Stimulated activated CD4-positive, alpha-beta T cell treated with anti-CD3 and anti-CD28 coated beads, Interleukin-1b, Interleukin-23, amount 100 ng/mL, for 1 hour (primary cell): ENCODE measurements at places on chromosomes 3 and 15.

DNA sequence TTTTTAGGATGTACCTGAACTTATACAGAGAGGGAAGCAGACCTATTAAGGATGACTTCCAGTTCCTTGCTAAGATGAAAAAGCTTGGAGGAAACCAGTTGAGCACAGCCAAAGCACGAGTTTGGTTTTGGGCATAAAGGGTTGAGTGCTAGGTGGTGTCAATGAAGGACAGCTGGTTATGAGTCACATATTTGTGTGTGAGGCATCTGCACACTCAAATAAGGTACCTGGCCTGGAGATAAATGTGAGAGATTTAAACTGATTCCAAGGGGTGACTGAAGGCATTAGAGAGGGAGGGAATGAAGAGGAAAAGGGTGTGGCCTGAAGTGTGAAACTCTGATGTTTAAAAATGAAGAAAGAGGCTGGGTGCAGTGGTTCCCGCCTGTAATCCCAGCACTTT is 486.7 kb downstream of the DIPK2A start:
- DNase-seq: no peak

DNA sequence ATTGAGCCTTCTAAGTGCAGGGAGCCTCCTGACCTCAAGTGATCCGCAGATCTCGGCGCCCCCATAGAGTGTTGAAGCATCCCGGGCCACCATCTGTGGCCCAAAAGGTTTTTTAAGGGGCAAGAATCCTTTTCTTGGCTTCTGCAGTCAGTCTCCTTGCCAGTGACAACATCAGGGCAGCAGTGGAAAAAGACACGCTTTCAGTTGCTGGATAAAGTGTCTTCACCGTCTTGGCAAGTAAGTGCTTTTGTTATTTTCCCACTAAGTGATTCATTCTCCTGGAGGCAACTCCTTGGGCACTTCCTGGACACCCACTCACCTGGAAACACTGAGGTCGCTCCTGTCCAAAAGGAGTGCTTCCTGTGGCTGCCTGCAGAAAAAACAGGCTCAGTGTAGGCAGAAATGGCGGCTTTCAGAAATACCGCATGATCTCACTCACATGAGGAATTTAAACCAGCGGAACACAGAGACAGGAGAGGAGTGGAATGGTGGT is 71.7 kb upstream of the ABHD2 start:
- no peak for DNase-seq

DNA sequence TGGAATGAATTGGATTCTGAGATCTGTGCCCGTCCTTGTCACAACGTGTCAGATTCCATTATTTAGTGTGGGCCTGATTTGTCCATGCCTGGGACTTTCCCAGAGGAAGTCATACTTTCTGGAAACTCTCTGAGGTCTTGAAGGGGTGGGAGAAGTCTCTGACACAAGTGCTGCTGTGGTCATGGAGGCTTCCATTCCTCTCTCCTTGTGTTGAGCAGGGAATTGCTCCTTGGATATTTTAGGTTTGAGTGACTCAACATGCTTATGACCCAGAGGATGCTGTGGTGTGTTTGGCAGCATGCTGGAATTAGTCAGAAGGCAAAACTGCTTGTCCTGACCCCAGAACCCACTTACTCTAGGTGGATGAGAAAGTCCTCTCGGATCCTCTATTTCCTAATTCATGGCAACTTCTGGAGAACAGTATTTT is 132.1 kb downstream of the LPP start:
- no peak for DNase-seq

DNA sequence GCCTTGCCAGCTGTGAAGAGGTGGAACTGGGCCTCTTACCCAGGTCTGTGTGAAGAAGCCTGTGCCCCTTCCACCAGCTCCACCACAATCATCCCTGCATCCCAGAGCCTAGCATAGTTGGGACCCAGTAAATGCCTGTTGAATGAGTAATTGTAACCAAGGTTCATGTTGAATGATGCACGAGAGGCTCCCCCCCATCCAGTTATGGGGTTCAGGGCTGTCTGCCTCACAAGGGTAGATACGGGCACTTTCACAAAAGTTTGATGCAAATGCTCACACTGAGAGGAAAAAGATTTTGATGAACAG is 29.5 kb upstream of the TSEN2 start:
- DNase-seq: no peak

- no peak for DNase-seq
These were observed 32.2 kb downstream of the GPD1L start for GRCh38 chr3:32138545-32139104.

DNA sequence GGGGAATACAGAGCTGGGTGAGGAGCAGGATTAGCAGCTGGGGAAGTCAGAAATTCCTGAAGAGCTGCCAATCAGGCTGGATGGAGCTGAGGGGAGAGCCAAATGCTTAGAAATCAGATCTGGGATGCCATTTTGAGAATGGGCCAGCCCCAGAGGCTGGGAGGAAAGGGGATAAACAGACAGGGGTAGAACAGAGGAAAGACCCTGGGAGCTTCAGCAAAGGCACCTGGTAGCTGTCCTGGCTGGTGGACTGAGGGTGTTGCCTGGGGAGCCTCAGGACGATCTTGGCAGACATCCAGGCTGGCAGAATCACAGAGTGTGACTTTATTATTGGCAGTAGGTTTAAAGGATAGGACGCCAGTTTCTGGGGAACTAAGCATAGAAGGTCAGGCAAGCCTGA is 97.8 kb downstream of the SQOR start:
- DNase-seq: no peak

DNA sequence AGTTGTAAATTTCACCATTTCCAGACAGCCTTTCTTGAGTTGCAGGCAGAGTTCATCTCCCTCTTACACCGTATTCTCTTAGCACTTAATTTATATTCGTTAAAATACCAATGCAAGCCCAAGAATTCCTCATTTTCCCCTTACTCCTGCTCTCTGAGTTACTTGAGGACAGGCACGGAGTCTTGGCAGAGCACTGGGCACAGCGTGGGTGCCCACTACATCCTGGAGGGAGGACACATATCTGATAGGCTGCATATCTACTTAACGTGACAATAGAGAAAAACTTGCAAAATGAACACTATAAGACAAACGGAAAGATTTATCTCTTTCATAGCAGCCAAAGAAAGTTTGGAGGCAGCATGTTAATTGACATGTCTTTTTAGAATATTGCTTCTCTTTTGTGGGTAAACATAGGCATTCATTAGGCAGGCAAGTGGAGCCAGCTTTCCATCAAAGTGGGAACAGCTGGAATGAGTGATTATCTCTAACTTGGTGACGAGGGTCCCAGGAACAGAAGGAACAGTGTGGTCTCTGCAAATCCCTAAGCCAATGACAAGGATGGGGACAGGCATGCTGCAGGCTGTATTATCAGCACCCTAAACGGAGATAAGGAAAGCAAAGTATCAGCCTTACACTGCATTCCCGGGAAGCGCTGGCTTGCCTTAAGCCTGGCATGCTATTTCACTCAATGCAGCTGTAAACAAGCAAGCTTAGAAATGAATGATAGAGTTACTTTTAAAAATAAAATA is 116.5 kb downstream of the RTP4 start:
- DNase-seq: no peak

DNA sequence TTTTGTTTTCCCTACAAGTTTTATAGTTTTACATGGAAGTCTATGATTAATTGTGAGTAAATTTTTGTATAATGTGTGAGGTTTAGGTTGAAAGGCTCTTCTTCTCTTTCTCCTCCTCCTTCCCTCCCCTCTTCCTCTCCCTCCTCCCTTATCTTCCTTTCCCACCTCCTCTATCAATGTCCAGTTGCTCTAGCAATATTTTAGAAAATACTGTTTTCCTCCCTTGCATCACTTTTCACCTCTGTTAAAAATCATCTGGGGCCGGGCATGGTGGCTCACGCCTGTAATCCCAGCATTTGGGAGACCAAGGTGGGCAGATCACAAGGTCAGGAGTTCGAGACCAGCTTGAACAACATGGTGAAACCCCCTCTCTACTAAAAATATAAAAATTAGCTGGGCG is 119.4 kb downstream of the FNDC3B start:
- no peak for DNase-seq

GRCh38 chr3:85533586-85533985 is 574.8 kb downstream of the CADM2 start:
- no peak for DNase-seq

- no peak for DNase-seq
These were observed 252.4 kb upstream of the UBE2E1 start for GRCh38 chr3:23553353-23553752.

- DNase-seq: no peak
These were observed 10.7 kb downstream of the XIRP1 start for GRCh38 chr3:39181408-39182335.

- no peak for DNase-seq
These were observed 1020.5 kb downstream of the OTOL1 start for GRCh38 chr3:162517110-162517509.

- no peak for DNase-seq
These were observed 4.5 kb downstream of the B2M start for GRCh38 chr15:44715797-44716334.

DNA sequence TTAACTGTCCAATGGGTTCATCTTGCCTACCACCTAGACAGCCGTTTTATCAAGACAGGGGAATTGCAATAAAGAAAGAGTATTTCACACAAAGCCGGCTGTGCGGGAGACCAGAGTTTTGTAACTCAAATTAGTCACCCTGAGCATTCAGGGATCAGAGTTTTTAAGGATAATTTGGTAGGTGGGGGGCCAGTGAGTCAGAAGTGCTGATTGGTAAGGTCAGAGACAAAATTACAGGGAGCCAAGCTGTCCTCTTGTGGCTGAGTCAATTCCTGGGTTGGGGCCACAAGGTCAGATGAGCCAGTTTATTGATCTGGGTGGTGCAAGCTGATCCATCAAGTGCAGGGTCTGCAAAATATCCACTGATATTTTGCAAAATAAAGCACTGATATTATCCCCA is 29.9 kb upstream of the GPD1L start:
- DNase-seq: no peak

- no peak for DNase-seq
These were observed 47.5 kb upstream of the EIF3J start for GRCh38 chr15:44489464-44489863.

GRCh38 chr3:105195260-105195659 is 171.4 kb upstream of the ALCAM start:
- DNase-seq: no peak

DNA sequence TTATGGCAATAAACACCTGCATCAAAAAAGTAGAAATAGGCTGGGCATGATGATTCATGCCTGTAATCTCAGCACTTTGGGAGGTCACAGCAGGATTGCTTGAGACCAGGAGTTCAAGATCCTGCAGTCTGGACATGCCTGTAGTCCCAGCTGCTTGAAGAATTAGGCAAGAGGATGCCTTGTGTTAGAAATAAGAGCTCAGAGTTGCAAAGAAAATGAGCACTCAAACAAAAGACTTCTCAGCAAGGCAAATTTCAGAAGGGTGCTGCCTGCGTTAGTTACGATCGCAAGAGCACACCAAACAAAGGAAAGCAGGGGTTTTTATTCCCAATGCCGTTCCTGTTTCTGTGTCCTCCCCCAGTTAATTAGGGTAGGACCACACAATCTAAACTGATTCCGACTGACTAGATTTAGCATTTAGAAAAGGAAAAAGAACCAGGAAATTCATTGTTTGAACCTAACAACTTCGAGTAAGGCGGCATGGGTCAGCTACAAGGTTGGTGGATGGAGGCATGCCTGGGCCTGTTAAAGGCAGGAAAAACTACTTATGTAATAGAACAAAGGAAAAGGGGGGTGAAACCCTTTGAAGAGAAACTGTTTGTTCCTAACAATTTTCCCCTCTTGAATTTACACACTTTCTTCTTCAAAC is 55.5 kb downstream of the DLG1 start:
- no peak for DNase-seq

DNA sequence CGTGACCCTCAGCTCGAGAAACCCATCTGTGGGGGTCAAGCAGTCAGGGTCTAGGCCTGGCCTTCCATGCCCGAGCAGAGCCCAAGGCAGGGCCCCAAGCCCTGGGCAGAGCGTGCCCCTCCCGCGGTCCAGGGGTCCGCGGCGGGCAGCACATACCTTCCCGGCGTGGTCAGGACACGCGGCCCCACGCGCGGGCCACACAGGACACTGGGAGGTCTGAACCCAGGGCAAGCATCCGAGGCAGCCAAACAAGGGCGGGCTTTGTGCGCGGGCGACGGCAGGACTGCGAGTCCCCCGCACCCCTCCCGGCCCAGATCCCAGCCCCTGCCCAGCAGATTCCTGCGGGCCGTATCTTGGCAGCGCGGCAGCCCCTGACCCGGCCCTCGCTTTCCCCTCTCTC is 61.6 kb upstream of the ACAN start:
- DNase-seq: no peak

- no peak for DNase-seq
These were observed 237.0 kb upstream of the LRTM1 start for GRCh38 chr3:55164876-55165275.

DNA sequence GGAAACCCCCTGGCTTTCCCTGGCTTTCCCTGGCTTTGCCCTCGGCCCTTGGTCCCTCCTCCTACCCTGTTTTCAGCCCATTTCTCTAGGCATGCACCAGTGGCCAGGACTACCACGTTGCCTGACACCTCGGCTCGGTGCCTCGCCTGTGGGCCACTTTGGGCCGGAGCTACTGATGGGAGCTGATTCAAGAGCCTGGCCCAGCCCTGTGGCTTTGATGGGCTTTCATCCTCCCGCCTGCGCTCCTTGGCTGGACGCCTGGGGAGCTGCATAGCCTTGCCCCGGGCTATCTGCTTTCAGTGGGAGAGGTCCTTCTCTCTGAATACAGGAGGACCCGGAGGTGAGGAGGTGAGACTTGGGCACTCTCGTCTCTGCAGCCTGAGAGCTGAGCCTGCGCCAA is 192.7 kb upstream of the HES1 start:
- DNase-seq: no peak

- no peak for DNase-seq
These were observed 61.4 kb upstream of the COL8A1 start for GRCh38 chr3:99576904-99577559.

DNA sequence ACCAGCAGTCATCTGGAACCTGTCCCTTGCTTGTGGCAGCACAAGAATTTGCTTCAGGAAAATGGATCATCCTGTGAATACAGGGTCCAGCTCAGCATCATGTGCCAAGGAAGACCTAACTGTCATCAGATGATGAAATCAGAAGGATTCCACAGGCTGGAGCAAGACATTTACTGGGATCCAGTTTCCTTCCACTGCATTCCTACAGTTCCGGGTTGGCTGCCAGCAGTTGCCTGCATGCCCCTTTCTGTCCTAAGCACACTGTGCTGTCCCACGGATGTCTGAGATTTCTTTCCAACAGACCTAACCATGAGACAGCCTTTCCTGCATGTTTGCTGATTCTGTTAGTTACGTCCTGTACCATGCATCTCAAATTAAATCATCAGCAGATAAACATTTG is 140.7 kb downstream of the IMPG2 start:
- DNase-seq: no peak

DNA sequence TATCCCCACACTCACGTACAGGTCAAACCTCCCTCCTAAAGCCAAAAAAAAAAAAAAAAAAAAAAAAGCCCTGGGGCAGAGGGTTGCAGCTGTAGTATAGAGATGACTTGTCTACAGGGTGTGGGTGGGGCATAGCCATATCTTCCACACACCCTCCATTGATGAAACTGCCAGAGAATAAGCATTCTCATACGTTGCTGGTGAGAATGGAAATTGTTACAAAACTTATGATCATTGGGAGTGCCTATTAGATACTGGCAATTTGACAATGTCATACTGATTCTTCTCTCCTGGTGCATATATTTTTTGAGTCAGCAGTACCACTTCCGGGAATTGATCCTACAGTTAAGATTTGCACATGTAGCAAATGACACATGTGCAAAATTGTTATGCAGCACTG is 11.0 kb upstream of the CTNNB1 start:
- DNase-seq: no peak

GRCh38 chr3:53750253-53751210 is 95.7 kb downstream of the CHDH start:
- no peak for DNase-seq

GRCh38 chr3:153284282-153284938 is 122.4 kb downstream of the RAP2B start:
- DNase-seq: no peak

GRCh38 chr3:59843821-59844220 is 794.0 kb upstream of the CFAP20DC start:
- no peak for DNase-seq
